ENCODE measurements at places on chromosomes 7 and 10.

DNA sequence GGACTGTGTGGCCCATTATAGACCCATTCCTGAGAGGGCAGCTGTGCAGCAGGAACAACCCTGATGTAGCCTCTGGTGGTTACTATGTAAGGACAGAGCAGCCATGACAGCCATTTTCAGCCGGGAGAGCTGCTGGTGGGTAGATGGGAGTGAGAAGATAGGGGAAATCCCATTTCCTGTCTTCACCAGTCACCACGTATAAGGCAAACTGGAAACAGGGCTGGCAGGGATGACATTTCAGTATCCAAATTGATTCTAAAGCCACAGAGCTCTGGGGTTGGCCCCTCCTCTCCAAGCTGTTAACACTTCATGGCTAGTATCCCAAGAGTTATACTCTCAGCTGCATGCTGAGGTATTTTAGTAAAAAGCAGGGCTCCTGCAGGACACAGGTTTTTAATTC, 15.2 kb upstream of the FZD1 start:
- no peak for DNase-seq

DNA sequence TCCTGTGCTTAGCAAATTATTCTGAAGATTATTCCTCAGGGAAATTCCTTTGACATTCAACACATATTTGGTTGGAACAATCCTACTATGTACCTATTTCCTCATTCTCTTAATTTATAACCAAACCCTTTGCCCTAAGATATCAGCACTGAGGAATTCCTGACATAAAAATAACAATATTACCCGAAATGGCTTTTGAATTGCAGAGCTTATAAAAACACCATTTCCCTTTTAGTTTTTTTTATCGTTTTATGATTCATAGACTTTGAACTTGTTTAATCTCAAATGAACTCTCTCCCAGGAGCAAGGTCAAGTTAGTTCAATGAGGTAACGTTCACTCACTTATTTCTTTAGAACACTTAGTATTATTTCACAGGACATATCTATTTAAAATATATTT, 7.7 kb upstream of the ABCB1 start:
- no peak for DNase-seq

- DNase-seq, result no peak
These were observed 11.5 kb downstream of the SCRN1 start for GRCh38 chr7:29977886-29978651.

GRCh38 chr7:148095066-148095465, 495.5 kb upstream of the C7orf33 start:
- DNase-seq, result no peak

GRCh38 chr10:67698164-67698563, 2.2 kb upstream of the CTNNA3 start:
- no peak for DNase-seq

GRCh38 chr7:159156436-159157245, 12.0 kb upstream of the VIPR2 start:
- DNase-seq, result no peak

DNA sequence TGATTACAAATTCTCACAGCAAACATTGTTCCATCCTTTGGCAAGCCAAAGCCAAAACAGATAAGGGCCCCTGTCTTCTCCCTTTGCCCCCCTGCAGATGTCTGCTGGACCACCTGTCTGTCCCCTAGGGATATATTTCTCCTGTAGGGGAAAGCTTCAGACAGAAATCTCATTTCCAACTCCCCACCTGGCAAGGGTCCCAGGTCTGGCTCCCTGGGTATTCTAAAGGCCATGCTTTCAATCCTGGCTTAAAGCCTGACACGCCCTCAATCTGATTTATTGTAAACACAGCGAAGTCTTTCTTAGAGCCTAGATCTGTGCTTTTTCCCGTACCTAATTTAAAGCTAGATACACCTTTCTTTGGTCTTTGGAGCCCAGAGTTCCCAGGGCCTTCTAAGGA, 66.1 kb downstream of the KCNMA1 start:
- DNase-seq, result no peak

- no peak for DNase-seq
These were observed 151.6 kb downstream of the SND1 start for GRCh38 chr7:127803626-127804025.

DNA sequence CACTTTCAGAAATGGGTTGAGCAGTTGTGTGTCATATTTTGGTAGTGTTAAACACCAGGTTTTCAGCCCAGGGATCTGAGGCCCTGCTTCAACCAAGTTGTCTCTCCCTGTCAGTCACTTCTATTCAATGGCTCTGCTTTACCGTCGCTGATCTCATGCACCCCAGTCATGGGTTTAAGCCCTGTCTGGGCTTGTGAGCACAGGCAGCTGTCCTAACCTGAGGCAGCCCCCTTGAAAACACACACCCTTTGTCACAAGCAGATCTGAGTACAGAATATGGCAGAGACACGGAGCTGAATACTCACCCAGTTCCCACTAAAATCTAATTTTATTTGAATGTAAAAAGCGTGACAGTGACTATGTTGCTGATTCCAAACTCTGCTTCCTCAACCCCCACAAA, 110.6 kb upstream of the GLI3 start:
- DNase-seq, result no peak
